ENCODE measurements at places on chromosomes 12 and 14.

- DNase-seq: no peak
These were observed 381.3 kb downstream of the TMTC2 start for GRCh38 chr12:83067981-83068380.

GRCh38 chr14:70020352-70021170 is 141.3 kb downstream of the SMOC1 start:
- DNase-seq: no peak

DNA sequence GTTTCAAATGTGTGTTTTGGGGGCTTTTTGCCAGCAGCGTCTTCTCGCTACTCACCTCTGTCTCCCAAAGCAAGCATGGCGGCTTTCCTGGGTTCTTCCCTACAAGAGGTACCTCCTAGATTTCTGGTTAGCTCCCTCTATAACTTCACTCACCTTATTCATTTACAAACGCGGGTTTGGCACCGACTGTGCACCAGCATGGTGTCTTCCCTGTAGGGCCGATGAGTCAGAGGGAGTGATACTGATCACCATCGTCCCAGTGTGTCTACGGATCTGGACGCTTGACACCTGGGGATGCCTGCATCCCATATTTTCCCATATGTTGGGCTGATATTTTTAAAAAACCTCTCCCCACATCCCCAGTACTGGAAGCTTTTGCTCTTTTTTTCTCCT is 8.0 kb upstream of the SERPINA12 start:
- DNase-seq: no peak

DNA sequence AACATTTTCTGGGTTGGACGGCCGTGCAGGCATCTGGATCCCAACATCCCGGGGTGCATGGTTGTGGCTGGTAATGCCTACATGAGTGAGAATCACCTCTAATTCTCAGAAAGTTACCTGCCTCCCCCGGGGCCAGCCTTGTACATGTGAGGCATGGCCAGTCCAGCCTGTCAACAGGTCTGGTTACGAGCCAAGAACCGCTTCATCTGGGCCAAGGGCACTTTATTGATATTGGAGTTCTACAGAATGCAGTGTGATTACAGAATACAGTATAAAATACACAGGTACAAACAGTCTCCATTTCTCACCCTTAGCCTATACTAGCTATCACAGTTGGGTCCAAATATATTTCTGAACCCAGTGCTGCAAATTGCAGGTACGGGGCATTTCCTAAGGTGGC is 84.9 kb upstream of the EVL start:
- no peak for DNase-seq

DNA sequence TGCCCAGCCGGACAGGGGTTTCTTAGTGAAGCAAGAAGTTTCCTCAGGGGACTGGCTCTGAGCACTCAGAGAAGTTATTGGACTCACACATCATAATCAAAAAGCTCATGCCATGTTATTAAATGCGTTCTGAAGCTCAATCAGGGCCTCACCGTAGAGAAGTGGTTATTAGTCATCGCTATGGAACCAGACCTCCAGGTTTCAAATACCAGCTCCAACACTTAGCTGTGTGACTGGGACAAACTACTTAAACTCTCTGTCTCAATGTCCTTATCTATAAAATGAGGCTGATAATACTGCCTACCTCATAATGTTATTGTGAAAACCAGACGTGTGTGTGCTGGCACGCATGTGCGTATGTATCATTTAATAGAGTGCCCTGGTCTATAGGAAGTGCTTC is 7.3 kb downstream of the STAT6 start:
- no peak for DNase-seq

DNA sequence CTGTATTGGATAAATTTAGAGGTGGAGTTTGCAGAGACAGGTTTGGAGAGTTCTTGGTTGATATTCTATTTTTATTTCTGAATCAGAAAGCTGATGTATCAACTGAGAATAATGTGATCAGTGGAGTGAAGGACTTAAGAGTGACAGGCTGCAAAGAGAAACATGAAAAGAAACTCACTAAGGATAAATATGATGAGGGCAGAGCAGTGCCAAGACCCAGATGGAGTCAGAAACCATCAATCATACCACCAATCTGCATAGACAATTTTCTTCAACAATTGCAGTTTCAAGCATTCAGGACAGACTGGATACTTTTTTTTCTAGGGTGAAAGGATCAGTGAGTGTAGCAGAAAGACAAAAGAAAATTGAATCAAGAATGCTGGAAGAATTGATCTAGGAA is 226.7 kb upstream of the NAV3 start:
- DNase-seq: no peak

DNA sequence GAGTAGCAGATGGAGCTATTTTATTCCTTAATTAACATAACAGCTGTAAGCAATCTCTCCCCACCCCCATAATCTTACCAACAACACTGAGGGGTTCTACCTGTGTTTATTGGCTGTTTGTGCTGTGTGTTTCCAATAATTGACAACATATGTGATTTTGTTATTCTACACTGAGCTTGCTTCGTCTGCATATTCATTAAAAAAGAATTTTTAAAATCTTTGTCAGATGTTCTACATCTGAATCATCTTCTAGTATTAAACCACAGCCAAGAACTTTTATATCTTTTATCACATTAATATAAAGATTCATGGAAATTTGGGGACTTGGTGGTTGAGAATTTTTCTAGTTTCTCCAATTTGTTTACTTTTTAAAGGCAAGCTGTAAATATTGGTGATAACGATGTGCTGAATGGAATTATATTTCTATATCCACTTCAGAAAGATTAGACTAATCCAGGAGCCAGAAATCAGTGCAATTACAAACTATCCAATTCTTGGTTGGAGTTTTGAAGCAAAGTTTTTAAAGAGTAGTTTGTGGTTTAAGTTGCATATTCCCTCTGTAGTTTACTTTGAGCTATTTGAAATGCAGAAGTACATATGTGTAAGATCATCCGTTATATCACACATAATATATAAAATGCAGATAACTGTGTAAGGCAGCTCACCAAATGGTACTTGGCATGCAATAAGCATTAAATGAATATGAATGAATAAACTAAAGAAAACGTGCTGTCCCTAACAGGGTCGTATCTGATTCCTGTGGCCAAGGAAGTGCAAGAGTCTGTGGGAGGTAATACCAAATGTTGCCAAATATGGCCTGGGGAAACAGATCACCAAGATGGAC is 206.9 kb downstream of the PELI2 start:
- peak; percentile 55 for DNase-seq

GRCh38 chr14:50813544-50813863 is 17.5 kb downstream of the NIN start:
- DNase-seq: no peak

- DNase-seq: no peak
These were observed 362.3 kb downstream of the GLT1D1 start for GRCh38 chr12:129215556-129215955.
